ENCODE measurements at places on chromosomes 5 and 9.

GRCh38 chr5:166058660-166059059, 2232.8 kb upstream of the WWC1 start:
- no peak for DNase-seq

DNA sequence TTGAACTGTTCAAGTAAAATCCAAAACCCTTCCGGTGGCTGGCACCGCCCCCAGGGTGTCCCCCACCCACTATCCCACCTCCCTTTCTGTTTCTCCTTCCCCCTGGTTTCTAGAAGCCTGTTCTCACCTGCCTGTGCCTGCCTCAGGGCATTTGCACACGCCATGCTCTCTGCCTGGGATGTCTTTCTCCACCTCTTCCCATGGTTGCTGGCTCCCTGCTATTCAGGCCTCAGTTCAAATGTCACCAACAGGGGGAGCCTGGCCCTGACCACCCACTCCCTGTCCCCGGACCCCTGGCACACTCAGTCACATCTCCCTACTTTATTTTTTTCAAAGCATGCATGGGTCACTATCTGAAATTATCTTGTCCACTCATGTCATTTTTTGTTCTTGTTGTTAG, 39.9 kb upstream of the EEIG1 start:
- DNase-seq: no peak

DNA sequence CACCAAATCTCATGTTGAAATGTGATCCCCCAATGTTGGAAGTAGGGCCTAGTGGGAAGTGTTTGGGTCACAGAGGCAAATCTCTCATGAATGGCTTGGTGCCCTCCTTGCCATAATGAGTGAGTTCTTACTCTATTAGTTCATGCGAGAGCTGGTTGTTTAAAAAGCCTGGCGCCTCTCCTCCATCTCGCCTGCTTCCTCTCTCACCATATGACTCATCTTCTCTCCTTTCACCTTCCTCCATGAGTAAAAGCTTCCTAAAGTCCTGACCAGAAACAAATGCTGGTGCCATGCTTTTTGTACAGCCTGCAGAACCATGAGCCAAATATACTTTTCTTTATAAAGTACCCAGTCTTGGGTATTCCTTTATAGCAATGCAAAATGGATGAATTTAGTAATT, 20.9 kb upstream of the ARHGAP26 start:
- DNase-seq: peak; percentile 15

GRCh38 chr9:116998305-116998704, 311.2 kb downstream of the TRIM32 start:
- DNase-seq: no peak

DNA sequence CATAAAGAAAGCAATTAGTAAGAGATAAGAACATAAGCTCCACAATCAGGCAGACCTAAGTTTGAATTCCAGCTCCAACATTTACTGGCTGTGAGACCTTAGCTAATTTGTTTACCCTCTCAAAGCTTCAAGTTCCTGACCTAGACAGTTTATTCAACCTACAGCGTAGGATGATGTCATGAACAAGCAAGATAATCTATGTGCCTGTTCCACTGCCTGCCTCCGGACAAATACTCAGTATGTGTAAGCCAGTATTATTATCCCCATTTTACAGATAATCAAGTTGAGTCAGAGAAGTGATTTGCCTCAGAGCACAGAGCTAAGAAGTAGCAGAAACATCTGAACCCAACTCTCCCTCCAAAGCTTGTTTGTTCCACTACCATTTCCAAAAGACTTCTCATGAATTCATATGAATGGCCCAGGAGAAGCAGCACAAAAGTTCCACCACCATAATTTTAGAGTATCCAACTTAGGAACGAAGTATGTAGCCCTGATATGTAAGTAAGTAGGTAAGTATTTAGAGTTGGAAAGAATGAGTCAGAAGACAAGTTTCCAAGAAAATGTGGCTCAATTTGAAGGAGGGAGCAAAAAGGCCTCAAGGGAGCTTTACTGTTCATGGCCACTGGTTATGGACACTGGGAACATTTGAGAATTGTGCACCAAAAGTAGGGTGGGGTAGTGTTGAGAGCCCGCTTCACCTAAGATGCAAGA, 398.2 kb downstream of the NFIB start:
- no peak for DNase-seq
